Left renal pelvis (tissue), 4 donors: ENCODE measurements at places on chromosomes 2 and 18. TPM values are rescaled to one million over a fixed set of nuclear protein-coding genes. Genes with fewer than 3 reads are reported as not detected.

DNA sequence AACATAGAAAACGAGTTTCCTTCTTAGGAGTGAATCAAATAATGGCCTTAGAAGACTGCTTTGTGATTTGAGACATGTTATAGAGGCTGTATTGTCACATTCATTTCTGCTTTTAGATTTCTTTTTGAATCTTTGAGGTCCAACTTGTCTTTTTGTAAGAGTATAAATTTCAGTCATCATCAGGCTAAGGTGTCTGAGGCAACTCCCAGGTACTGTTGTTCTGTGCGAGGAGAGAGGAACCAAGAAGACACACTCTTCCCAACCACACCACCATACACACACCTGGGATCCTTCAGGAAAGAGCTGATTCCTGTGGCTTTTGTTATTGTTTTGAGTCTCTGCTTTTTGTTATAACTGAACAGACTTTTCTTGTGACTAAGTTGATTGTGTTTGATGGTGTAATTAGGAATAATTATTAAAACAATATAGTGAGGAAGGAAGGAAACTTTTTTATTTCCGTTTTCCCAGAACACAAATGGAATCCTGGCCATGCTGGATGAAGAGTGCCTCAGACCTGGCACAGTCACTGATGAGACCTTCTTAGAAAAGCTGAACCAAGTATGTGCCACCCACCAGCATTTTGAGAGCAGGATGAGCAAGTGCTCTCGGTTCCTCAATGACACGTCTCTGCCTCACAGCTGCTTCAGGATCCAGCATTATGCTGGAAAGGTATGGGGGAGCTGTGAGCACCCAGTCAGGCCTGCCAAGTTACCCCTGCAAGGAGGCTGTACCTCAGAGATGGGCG is 140.4 kb downstream of the MYO1B start:
- no peak for DNase-seq

DNA sequence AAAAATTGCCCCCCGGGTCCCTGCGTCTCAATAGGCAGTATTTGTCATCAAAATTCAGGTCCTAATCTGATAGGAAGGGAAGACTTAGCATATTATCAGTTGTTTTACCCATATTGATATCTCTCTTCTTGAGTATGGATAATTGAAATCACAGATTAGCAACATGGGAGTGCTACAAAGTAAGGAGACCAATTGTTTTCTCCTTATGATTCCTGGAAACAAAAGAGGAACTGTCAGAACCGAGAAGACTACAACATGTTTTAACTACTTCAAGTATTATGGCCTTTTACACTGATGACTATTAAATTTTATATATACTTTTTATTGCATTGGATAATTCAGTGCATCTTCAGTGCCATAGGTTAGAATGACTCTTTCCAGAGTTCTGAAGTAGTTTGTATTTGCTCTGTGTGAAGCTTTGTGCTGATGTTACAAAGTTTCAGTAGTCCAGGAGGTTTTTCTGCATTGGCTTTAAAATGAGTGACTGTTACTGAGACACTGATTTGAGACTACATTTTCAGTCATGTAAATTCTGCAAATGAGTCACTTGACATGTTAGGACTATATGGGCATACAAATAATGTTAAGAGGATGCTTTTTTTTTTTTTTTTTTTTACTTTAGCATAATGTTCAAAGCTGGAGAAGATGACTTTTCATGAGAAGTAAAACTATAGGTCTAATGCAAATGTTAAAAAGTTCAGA is 19.7 kb upstream of the TLK1 start:
- no peak for DNase-seq

DNA sequence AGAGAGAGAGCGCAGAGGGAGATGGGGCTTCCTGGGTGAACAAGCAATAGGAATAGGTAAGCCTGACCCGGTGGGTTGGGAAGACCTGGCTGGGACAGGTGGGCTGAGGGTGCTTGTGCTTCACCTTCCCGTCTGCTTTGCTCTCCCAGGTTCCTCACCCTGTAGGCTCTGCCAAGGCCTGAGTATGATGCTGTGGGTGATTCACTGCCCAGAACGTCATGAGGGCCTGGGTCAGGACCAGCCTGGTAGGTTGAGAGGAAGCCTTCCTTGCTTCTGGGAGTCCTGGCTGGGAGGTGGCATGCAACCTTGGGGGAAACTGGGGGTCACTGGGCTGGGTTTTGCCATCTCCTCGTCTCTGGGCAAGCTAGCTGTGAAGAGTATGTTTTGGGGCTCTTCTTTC is 220.2 kb upstream of the APCDD1 start:
- no peak for DNase-seq

GRCh38 chr2:180742801-180743200 is 237.6 kb upstream of the UBE2E3 start:
- no peak for DNase-seq

The SLC9A4 gene
- polyA plus RNA-seq: 10.7 TPM

DNA sequence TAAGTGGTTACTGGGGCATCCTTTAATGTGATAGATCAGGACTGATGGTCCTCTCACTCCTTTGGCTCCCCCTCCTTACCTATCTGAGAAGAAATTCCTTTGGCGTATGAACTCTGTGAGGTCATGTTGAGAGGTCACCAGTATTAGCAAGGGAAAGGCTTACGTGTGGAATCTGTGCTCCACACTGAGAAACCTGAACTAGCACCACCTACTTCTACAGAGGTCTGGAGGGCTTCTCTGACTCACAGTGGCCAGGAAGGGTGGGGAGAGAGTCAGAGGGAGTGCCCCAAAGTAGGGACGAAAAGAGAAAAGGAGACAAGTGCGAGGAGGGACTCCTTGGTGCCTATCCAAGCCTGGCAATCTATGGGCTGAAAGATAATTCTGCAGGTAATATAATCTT is 348.6 kb downstream of the TNS1 start:
- no peak for DNase-seq

DNA sequence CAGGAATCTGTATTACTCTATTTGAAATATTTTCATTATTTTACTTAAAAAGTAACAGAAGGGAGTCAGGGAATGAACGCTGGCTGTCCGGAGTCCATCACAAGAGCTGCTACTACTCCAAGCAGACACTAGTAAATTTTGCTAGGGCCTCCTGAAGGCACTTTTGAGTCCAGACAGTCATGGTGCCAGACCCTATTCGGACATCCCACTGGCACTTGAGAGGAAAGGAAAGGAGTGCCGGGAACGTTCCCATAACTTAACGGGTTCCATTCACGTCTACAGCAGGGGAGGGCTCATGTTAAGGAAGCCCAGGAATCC is 563 bp upstream of the GMCL1 start:
- DNase-seq: no peak
